ENCODE measurements at places on chromosomes 16 and 17.
A peak's percentile ranks its signal among the peaks of the same experiment; 100 is the strongest.

DNA sequence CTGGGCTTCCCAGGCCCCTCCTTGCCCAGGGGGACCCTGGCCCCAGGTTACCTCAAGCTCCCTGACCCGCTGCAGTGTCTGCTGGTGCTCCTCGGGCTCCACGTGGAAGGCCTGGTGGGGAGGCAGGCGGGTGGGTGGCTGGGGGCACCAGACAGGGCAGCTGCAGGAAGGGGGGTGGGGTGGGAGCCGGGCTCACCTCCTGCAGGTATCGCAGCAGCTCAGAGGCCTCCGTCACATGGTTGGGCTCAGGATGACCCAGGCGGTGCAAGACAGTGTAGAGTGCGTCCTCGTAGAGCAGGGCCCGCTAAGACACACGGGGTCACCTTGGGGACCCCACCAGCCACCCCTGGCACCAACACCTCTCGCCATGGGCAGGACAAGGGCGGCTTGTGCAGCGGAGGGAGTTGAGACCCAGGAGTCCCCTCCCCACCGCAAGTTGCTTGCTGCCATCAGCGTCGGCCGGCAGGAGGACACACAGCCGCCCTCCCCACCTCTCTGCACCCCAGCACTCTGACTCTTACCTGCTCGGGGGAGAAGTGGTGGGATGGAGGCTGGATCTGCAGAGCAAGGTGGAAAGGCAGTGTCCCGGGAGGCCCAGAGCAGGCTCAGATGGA is 1.1 kb downstream of the UNC13D start:
- DNase-seq: peak; percentile 55

DNA sequence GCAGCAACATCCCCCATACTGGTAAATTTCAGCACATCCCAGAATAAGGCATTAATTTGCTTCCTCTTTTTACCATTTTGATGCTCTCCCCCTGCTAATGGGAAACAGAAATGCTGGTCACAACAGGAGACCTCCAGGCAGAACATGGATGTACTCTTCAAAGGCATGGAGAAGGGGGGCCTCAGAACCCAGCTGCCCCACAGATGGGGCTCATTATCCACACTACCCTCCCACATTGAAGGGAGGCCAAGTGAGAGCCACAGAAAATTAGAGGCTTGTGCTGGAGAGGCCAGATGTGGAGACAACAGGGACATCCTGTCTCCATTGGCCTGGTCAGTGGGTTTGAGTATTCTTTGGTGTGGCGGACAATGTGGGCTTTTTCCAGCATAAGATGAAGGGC is 150.1 kb upstream of the CDH11 start:
- no peak for DNase-seq

DNA sequence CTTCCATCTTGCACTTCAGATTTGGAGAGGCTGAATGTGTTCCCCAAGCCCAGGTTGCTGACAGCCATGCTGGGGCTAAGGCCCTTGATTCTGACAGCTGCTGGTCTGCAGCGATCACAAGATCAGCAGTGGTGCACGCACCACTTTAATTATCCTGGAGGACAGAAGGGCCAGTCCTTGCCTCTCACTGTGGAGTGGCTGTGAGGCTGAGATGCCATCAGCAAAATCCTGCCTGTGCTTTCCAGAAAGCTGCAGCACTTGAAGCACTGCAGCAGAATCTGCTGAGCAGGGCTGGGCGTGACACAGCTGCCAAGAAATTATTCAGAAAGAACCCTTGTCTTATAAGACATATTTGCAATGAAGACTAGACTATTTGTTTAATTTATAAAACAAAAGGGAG is 37.1 kb downstream of the NUP93 start:
- DNase-seq: no peak

DNA sequence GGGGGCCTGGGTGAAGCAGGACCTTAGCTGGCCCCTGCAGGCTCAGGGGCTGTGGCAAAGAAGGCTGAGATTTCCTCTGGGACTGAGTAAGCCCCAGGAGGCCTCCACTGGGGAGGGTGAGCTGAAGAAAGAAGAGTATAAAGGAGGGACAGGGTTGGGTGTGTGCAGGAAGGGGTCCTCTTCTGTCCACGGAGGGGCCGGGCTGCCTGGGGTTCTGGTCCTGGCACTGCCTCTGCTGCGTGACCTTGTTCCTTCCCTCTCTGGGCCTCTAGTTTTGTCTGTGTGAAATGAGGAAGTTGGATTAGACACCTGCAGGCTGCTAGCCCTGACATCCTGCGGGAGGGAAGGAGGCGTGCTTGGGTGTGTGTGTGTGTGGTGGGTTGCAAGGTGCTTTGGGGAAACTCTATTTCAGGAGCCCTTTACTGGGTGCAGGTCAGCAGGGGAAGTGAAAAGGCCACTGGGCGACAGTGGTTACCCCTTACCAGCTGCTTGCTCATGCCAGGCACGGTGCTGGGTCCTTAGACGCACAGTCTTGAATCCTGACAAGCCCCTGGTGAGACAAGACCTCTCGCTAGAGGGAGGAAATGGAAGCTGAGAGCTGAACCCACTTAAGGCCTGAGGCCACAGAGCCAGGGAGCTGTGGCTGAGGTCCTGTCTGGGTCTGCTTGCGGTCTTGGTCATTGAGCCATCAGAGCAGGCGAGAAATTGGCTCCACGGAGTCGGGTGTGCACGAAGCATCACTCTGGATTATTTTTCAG is 60.7 kb downstream of the OR1D5 start:
- no peak for DNase-seq

GRCh38 chr16:66103211-66103610 is 263.3 kb upstream of the CDH5 start:
- no peak for DNase-seq

GRCh38 chr17:17402558-17402957 is 74.2 kb upstream of the MED9 start:
- no peak for DNase-seq

DNA sequence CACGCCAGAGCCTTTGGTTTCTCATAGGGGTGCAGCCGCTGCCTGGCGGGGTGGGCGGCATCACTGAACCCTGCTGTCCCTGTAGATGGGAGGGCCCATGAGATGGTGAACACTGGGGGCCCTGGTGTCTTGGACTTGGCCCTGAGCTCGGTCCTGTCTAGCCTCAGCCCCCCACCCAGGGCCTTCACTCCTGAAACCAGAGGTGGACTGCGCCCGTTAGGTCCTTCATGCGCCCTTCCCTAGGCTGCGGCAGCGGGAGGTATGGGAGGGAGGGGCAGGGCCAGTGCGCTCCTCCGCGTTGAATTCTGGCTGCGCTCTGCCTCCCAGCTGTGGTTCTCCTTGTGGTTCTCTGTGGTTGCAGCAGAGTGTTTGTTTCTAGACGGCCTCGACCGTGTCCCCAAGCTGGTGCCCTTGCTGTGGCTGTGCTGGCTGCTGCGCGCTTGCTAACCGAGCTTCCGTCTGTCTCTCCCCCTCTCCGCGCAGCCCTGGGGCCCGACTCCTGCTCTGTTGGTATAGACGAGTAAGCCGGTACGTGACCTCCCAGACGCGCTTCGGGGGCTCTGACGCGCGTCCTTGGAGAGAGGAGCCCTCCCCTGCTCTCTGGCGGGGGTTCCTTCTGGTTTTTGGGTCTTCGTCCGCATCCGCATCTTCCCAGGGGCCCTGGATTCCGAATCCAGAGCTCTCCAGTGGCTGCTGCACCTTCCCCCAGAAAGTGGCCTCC is 7.4 kb upstream of the NUDT16L1 start:
- DNase-seq: no peak

DNA sequence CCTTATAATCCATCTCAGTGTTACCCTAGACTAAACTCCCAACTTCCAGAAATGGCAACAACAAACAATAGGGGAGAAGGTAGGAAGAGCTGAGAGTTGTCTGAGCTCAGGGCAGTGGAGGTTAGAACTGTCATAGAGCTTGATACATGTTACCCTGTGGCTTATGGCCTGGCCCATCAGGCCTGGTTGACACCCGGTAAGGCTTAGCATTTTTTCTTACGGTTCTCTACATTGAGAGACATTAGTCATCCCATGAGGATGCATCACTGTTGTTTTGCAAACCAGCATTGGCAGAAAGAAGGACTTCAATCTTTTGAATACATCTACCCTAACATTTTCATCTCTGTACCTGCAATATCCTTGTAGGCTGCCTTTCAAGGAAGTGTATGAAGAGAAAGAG is 226.6 kb downstream of the PHKB start:
- no peak for DNase-seq

- DNase-seq: no peak
Measured at GRCh38 chr16:59060207-59060606, 326.1 kb upstream of the GOT2 start.

- DNase-seq: no peak
Measured at GRCh38 chr16:5642011-5642410, 544.4 kb upstream of the EEF2KMT start.

DNA sequence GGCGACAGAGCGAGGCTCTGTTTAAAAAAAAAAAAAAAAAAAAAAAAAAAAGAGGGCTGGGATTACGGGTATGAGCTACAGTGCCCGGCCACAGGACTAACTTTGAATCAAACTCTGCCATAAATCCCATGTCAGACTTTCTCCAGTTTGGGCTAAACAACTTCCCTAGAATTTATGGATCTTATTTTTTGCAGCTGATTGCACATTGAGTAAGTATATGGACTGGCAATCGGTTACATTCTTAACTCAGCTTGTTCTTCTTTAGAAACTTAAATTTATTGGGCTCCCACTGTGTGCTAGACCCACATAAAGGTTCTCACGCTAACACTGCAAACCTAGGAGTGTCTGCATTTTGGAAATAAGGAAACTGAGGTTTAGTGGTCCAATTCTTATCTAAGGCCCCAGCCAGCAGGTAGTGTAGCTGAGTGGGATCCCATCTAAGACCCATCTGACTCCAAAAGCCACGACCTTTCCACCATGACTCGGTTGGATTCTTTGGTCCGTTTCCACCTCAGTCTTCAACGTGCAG is 718 bp upstream of the CBFB start:
- peak; percentile 16 for DNase-seq

DNA sequence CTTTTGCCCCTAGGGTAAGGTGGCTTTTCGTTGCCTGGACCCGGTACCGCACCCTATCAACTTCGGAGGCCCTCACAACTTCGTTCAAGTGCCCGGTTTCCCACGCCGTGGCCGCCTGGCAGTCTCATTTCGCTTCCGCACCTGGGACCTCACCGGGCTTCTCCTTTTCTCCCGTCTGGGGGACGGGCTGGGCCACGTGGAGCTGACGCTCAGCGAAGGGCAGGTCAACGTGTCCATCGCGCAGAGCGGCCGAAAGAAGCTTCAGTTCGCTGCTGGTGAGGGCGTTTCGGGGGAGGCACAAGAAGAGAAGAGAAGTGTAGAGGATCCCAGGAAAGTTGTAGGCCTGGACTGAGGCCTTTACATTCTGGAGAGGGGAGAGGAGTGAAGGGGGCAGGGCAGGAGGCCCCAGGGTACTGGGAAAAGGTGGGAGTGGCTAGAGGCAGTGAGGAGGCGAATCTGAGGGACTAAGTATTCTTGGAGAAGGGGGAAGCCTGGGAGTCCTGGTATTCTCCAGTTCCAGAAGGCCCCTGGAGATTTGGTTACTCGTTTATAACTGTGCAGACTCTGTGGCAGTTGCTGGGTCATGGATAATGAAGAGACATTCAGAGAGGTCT is 5.5 kb downstream of the CNTNAP1 start:
- DNase-seq: no peak

- DNase-seq: peak; percentile 37
Measured at GRCh38 chr17:47694581-47695428, 844 bp downstream of the TBKBP1 start.

DNA sequence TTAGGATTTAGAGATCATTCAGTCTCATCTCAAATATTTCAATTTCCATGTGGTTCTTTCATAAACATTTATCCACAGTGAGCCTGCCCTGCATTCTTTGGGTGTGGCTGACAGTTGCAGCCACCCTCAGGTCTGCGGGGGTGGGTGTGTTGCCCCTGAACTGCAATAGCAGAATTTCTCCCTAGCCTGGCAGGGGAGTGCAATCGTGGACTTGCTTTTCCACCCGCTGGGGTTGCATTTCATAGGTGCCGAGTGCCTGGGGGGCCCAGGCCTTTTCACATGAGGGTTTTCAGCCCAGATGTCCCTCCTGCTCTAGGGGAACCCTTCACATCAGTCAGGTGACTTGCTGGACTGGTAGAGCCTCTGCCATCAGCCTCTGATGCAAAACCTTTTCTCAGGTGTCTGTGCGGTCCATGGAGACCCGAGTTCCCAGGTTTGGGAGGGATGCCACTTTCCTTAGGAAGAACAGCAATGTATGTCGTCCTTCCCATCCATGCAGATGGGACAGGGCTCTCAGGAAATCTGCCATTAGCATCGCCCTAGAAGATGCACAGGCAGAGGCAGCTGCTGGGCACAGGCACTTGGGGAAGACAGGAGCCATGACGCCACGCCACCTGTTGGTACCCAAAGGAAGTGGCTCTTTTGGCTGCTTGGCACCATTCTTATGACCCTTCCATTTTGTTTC is 2.4 kb upstream of the USP36 start:
- DNase-seq: peak; percentile 79

- no peak for DNase-seq
Measured at GRCh38 chr16:15856901-15857698, at the start of gene MYH11. Gene MYH11 (minus strand): TSS chr16:15857028. CDS start chr16:15838252, 18,776 bp downstream.

GRCh38 chr17:35849469-35850348 is 19.0 kb downstream of the HEATR9 start:
- DNase-seq: peak; percentile 84
